ENCODE measurements at places on chromosomes 16 and 17.

GRCh38 chr16:59543641-59544040 is 809.5 kb upstream of the GOT2 start:
- no peak for DNase-seq

- no peak for DNase-seq
These were observed 4.4 kb downstream of the STX8 start for GRCh38 chr17:9571201-9571600.

DNA sequence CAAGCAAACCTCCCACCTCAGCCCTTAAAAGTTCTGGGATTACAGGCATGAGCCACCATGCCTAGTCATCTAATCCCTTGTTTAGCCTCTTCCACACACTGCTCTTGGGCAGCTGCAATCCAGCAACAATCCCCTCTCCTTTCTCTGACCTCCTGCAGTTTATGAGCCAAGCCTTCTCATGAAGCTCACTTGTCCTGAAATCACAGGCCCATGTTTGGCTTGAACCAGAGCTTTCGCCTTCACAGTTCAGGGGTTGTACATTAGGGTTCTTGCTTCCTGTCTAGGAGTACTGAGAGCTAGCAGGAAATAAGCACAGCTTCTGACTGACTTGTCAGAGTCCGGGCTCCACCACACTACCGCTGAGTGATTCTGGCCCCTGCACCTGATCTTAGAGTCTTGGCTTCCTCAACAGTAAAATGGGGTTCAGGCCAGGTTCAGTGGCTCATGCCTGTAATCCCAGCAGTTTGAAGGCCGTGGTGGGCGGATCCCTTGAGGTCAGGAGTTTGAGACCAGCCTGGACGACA is 16.3 kb downstream of the ERAL1 start:
- DNase-seq = no peak

DNA sequence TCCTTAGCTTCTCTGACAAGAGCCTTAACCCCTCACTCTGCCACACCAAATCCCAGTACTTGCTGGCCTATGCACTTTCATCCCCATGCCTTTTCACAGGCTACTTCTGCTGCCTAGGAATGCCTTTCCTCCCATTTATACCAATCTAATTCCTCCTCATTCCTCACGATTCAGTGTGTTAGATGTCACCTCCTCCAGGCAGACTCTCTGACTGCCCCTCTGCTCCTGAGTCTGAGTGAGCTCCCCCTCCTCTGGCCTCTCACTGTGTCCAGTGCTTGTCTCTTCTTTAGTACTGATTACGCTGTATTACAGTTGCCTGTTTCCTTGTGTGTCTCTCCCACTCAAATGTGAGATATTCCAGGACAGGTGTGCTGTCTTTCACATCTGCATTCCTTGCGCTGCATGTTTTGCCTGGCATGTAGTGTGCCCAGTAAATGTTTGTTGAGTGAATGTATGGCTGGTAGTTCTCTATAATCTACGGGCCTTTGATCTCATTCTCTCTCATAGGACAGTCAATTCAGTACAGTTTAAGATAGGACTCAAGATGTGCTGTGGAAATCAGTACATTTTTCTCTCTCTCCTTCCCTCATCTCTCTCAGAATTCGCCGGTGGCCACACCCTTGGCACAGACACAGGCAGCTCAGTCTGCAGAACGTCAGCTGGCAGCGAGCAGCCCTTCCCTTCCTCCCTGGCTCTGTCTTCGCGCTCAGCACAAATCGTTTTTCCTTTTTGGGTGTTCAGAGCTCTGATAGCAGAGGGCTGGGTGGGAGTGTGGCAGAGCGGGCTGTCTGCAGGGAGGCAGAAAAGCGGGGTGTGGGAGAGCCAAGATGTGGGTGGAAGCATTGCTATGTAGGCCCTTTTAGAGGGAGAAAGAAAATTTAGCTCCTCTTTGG is 18.5 kb downstream of the ARL4D start:
- no peak for DNase-seq

- no peak for DNase-seq
These were observed 6.0 kb upstream of the SLC16A3 start for GRCh38 chr17:82222816-82223215.

- no peak for DNase-seq
These were observed 26.6 kb downstream of the OR1D5 start for GRCh38 chr17:3036800-3037199.

GRCh38 chr17:56624309-56624708 is 30.8 kb downstream of the NOG start:
- no peak for DNase-seq

DNA sequence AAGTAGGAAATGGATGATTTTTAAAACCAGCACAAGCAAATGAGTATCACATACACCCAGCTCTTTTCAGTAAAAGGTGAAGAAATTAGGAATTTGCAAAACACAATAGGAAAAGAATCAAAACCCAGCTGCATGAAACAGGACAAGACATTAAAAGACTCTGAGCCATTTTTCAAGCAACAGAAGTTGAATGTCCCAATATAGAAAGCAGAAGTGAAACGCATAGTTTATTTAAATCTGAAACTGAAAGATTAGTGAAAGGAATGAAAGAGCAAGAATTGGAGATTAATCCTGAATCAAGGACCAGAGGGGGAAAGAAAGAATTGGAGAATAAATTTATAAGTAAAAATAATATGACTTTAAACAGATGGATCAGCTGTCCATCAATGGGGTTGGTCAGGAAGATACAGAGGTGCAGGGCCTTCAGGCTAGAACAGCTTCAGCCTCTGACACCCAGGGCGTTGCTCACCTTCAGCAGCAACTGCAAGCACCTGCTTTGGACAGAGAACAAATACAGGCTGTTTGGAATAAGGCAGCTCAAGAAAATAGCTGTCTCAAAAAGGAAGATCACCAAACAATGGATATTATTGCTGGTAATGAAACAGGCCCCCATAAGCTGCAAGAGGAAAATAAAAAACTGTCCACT is 3.9 kb upstream of the ARHGAP17 start:
- DNase-seq = no peak

DNA sequence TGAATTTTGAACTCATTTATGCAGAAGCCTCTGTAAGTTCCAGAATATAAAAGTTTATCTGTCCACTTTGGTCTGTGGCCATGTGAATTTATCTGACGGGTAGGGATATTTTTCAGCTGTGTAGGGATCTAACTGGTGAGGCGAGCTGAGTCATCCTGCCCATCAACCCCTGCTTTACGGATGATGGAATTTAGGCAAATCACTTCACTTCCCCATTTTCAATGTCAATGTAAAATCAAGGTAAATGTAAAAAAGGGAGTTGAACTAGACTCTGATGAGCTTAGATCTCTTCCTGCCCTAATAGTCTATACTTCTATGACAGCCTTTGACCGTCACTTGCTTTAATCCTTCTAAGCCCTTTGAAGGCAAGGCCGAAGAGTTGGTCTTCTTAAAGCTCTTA is 2.6 kb downstream of the SLC16A6 start:
- no peak for DNase-seq

DNA sequence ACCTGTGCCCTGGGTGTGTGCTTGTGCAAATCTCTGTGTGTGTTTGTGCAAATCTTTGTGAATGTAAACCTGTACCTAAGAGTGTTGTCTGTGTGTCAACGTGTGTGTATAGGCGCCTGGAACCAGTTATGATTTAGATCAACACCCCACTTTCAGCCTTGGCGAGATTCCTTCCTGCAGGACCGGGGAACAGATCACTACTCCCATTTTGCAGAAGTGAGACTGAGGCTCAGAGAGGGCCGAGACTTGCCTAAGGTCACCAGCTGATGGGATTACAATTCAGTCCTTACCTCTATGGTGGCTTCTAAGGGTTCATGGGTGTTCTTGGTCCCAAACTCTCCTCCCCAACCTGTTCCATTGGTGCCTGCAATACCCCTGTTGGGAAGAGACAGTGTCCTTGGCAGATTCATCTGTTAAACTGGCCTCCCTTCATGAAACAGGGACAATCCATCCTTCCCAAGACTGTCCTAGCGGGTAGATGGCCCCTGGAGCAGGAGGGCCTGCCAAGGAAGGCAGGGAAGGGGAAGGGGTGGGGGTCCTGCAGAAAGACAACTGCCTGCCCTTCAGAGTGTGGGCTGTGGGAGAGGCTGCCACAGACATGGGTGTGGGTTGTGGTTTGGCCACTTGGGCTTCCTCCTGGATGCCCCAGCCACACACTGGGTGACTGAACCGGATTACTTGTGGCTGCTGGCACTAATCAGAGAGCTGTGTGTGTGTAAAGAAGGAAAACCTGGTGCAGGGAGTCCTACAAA is 6.9 kb upstream of the MAPK7 start:
- no peak for DNase-seq

- no peak for DNase-seq
These were observed 5.8 kb upstream of the KIFC3 start for GRCh38 chr16:57807968-57808528.

- DNase-seq = no peak
These were observed 2.6 kb downstream of the FZD2 start for GRCh38 chr17:44559634-44560554.

DNA sequence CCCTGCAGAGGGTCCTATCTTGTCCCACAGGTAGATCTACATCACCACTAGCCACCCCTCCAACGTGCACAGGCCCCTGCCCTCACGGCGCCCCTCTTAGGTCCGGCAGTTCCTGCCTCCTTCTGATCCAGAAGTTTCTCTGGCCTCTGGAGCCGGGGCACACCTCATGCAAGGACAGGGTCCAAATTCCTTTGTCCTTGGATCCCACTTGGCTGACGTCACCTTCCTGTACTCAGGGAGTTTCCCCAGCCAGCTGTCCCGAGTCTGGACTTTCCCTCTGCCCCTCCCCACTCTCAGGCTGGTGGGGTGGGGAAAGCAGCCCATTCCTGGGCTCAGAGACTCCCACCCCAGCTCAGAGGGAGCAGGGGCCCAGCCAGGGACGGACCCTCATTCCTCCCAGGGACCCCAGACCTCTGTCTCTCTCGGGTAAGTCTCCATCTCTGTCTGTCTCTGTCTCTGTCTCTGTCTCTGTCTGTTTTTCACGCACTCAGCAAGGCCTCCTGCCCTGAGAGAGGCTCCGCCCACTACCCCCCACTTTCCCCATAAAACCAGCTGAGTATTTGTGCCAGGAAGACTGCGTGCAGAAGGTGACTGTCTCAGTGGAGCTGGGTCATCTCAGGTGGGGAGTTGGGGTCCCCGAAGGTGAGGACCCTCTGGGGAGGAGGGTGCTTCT is at the start of gene IL32:
Gene IL32, plus strand, starts transcription at position 572 of the 673 bp plus-strand sequence. CDS start 172 bp downstream, outside the sequence.
- no peak for DNase-seq

DNA sequence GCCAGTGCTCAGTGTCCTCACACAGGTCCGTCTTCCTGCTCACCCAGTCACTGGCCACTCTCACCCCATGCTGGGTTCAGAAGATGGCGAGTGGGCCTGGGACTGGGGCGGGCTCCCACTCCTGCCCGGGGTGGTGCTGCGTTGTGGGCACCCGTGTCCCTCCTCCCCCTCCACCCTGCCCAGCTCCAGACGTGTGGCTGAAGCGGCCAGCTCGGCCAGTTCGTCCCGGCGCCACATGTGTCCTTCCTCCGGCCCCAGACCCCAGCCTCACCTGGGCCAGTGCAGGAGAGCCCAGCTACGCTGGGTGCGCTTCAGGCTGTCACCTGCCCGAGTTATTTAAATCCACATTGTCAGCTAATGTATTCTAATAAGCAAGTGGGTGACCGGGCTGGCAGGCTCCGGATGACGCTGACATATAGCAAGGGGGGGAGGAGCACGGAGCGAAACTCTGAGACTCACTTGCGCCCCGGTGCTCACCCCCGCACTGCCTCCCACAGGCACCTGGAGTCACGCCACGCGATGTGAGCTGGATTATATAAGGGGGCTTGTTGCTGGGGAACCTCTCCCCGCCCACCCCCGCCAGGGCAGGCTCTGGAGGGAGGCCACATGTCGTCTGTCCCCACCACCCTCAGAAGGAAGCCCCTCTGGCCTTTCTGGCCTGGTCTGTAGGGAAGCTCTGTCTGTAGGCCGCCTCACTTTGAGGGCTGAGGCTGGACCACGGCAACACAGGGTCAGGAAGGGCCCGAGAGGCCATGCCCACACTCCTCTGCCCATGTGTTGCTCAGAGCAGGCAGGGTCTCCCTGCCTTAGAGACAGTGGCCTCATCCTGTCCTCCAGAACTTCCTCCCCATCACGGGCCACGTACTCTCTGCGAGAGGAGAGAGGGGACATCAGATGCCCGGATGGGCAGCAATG is 7.1 kb upstream of the BAIAP2 start:
- no peak for DNase-seq

DNA sequence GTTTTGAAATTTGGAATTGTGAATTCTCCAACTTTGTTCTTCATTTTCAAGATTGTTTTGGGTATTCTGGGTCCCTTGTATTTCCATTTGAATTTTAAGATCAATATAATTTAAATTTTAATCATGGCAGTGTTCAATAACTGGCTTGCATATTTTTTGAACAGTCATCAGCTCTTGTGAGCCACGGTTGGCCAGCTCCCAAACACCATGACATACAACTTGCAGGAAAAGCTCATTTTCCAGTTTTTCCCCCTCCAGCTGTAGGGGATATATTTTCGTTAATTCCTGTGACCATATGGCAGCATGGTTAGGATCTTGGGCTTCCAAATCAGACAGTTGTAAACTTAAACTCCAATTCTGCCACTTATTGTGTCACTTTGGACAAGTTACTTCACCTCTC is 690.1 kb downstream of the WWOX start:
- no peak for DNase-seq

DNA sequence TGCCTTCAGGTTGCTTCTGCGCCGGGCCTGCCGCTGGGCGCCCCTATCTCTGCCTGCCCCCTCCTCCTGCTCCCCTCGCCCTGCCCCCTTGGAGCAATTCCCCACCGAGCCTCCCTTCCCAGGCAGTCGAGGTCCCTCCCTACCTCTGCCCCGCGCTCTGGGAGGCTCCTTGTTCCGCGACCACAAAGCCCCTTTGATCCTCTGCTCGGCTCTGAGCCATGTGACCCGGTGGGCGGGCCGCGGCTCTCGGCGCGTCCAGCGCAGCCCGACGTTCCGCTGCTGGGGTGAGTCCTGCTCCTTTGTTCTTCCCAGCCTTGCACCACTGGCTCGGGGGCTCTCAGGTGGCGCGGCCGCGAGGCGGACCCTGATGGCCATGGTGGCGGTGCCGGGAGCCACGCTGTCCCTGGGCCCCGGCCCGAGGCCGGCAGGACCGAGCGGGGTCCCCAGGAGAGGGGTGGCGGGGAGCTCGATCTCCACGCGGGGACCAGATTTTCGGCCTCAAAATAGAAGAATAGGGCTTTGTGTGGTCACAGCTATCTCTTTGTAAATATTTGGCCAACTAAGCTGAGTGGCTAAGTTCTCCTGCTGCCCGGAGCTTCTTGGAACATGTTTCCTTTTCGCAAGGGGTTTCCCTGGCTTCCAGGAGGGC is 310.6 kb downstream of the SEC14L1 start:
- DNase-seq = no peak

GRCh38 chr17:80065478-80066170 is 29.2 kb downstream of the CCDC40 start:
- no peak for DNase-seq

DNA sequence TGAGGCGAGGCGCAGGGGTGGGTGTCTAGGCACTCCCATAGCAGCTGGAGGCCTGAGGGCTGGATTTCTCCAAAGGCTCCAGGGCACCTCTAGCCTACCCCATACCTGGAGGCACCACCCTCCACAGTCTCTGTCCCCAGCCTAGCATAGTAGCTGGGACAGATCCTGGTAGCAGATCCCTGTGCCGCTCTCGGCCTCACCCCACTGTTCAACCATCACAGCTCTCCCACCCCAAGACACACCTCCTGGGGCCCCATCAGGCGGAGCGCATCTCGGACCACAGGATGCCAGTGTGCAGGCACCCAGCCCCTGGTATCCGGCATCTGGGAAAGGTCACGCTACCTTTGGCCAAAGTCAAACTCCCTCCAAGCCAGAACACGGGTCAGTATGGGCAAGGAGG is 7.1 kb downstream of the BTBD17 start:
- DNase-seq = no peak

GRCh38 chr16:57700781-57701551 is 6.4 kb downstream of the DRC7 start:
- no peak for DNase-seq

- DNase-seq = no peak
These were observed 240.3 kb downstream of the ZNF423 start for GRCh38 chr16:49615576-49615975.

Measured in glomerular endothelial cell (primary cell).